ENCODE measurements at places on chromosomes 2 and 18.

DNA sequence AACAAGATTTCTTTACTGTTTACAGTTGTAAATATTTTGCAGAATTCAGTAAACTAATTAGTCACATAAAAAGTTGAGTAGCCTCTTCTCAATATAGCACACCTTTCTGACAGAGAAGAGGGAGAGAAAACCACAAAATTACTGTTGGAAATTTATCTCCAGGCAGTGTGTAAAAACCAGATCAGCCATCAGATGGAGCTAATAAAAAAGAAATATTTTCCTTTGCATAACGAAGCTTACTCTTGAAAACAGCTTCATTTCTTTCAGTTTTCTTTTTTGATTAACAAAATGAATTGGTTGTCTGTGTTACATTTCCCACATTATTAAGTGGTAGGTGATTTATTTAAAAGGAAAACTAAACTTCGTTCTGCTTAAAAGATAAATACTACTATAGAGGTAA is 259.3 kb upstream of the KCNJ3 start:
- no peak for DNase-seq

DNA sequence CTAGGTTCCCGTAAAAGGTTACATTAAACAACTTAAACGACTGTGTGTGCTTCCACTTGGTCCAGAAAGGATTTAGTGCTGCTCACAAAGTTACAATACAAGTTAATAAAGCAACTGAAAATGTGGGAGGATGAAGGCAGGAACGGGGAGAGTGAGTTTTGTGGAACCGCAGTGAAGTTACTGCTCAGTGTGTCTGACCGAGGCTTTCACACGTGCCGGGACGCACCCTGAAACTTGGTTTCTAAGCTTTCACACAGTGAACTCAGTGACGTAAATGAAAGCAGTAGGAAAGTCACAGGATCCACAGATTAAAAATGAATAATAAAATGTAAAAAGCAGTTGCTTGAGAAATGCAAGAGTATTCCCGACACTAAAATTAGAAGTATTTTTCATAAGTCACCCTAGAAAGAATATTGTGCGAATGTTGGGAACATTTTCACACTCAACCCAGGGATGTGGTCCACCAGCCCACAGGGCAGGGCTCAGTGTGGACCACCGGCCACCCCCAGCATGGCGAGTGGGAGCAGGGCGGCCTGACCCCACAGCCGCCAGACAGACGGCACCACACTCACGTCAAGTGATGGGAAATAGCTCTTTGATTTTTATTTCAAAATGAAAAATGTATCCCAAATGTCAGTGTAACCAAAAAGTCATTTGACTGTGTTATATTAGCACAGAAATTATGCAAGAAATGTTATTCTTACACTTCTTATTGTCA is 32.6 kb upstream of the CHMP1B start:
- DNase-seq, result no peak

GRCh38 chr2:19810637-19811036 is 91.1 kb downstream of the TTC32 start:
- no peak for DNase-seq

GRCh38 chr18:57422313-57422872 is 12.8 kb upstream of the ONECUT2 start:
- DNase-seq, result no peak

GRCh38 chr2:96618596-96619283 is 19.4 kb downstream of the KANSL3 start:
- DNase-seq, result peak; percentile 98

- DNase-seq, result no peak
Observed at GRCh38 chr2:111905990-111906735, 7.8 kb downstream of the MERTK start.

GRCh38 chr2:217983276-217984233 is 19.2 kb downstream of the TNS1 start:
- DNase-seq, result no peak

- DNase-seq, result no peak
Observed at GRCh38 chr2:152071092-152071491, 27.8 kb downstream of the CACNB4 start.

DNA sequence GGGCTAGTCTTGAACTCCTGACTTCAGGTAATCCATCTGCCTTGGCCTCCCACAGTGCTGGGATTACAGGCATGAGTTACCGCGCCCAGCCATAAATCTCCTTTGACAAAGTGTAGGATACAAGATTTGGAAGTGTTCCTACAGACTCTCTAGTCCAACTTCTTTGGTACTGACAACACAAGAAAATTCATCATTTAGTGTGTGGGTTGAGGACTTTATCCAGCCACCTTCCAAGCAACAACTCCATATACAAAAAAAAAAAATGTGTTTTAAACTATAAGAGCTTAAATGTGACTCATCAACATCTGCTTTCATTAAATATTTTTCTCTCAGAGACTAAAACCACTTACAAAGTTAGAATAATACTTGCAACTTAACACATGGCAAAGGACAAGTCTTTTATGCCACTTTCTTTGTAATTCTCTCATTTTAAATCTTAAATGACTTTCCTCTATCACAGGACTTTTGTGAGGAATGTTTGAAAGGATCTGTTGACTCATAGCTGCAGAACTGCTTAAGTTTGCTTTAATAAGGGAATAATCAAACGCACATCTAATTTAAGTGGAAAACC is 46.2 kb upstream of the ITGAV start:
- DNase-seq, result peak; percentile 58

DNA sequence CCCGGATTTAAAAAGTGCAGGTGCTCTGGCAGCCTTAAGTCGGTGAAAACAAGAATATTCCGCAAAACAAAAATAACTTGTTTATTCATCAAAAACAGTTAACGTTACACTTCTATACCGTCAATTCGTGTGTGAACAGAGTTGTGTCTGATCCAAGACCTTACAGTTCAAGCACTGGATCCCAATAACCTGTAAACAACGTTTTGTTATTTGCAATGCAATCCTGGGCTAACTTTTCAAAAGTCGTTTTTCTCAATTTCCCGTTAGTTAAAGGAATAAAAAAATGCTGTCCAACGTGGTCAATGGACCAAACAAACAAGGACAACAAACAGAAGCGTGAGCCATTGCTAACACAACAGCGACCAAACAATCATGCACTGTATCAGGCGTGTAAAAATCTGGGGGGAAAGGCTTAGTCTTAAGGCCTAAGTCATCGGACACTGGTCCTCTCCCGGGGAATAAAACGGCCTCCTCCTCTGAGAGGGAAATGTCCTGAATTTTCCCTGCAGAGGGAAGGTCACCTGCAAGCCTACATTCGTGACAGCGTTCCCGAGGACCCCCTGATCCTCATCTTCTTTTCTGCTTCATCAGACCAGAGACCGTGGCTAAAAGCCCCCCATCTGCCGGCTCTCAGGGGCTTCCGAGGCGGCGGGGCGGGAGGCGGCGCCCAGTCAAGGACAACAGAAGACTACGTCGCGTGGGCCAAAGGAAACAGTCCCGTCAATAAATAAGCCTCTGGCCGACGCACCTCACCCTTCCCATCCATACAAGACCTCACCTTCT is 490 bp downstream of the NDUFS1 start:
- DNase-seq, result no peak

DNA sequence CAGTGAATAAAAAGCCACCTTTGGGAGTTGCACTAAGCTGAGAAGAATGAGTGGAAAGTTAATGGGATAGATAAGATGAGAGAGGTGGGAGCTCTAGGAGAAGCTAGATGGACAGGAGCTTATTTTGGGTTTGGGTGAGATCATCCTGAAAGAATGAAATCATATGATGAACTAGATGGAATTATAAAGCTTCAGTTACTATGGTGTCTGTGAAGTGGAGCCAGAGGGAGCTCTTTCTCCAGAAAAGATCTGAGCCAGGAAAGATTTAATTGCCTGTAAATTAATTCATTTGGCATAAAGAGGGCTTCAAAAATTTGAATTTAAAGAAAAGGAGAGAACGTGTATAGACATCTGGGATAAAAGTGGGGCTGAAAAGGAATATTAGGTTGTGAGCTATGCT is 10.3 kb downstream of the DNAH6 start:
- DNase-seq, result no peak

- no peak for DNase-seq
Observed at GRCh38 chr2:190005513-190005912, 57.0 kb downstream of the MSTN start.

DNA sequence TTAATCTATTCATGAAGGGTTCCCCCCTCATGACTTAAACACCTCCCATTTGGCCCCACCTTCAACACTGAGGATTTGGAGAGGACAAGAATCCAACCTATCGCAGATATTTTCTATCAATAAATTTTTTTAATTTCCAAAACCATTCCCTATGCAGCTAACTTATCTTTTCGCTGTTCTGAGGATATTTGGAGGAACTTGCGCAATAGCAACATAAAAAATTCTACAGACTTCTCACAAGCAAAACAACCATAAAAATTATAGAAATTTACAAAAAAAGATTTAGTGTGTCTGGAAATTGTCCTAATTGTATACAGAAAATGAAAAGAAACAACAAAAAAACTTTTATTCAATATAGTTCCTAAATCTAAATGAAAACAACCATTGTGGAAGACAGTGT is 1472.7 kb upstream of the ZEB2 start:
- no peak for DNase-seq

- no peak for DNase-seq
Observed at GRCh38 chr2:168699844-168700417, 102.5 kb upstream of the NOSTRIN start.

- no peak for DNase-seq
Observed at GRCh38 chr2:20313659-20314058, 37.0 kb downstream of the PUM2 start.

- DNase-seq, result no peak
Observed at GRCh38 chr2:165529130-165529529, 59.6 kb downstream of the CSRNP3 start.

DNA sequence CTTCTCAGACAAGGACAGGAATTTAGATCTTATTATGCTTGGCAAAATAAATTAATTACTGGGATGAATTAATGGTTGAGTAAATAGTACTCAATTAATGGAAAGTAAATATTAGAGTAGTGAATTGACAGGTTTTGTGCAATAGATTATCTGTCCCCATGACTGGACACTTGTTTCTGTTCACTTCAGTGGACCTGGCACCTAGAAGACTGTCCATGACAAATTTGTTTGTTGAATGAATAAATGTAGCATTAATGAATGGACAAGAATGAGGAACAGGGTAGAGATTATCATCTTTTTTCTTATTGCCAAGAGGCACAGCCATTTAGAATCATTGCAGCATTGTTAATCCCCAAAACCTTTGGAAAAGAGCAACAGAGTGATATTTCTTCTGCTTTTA is 570.0 kb upstream of the CRIM1 start:
- no peak for DNase-seq

DNA sequence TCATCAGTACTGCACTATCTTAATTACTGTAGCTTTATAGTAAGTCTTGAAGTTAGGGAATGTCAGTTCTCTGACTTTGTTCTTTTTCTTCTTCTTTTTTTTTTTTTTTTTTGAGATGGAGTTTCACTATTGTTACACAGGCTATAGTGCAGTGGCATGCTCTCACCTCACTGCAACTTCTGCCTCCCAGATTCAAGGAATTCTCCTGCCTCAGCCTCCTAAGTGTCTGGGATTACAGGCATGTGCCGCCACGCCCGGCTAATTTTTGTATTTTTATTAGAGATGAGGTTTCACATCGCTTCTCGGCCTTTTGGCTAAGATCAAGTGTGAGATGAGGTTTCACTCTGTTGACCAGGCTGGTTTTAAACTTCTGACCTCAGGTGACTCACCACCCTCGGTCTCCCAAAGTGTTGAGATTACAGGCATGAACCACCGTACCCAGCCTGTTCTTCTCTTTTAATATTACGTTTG is 41.9 kb upstream of the TANC1 start:
- no peak for DNase-seq

DNA sequence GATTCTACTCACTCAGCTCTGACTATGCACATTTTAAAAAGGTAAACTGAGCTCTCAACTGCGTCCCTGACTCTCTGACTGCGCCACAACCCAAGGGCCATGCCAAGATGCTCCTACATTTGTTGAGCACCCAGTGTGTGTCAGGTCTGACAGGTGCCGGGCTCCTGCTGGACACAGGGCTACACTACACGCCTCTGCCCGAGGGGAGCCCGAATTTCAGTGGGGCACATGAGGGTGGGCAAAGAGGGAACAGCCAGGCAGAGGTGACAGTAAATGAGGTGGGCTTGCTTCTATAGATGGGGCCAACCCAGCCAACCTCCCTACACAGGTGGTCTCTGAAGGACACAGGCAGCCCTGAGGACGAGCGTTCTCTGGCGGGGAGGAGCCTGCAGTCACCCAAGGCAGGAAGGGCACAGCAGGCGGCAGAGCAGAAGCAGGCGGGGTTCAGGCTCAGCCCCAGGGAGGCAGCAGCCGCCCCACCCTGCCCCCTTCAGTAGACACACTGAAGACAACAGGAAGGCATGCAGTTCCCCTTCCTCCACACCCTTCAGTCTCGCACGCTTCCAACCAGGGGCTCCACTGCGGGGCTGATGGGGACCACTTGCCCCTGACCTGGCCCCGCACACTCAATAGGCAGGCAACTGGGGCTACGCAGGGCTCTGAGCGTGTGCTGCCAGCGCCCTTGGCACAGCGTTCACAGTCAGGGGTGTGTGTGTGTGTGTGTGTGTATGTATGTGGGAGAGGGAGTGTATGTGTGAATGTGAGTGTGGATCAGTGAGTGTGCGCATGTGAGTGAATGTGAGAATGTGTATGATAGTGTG is 98.4 kb downstream of the UXS1 start:
- no peak for DNase-seq

GRCh38 chr2:219041252-219041651 is at the start of gene CFAP65:
CFAP65 (minus strand) TSS chr2:219041516; CDS start chr2:219039048, 2,468 bp downstream.
- no peak for DNase-seq

DNA sequence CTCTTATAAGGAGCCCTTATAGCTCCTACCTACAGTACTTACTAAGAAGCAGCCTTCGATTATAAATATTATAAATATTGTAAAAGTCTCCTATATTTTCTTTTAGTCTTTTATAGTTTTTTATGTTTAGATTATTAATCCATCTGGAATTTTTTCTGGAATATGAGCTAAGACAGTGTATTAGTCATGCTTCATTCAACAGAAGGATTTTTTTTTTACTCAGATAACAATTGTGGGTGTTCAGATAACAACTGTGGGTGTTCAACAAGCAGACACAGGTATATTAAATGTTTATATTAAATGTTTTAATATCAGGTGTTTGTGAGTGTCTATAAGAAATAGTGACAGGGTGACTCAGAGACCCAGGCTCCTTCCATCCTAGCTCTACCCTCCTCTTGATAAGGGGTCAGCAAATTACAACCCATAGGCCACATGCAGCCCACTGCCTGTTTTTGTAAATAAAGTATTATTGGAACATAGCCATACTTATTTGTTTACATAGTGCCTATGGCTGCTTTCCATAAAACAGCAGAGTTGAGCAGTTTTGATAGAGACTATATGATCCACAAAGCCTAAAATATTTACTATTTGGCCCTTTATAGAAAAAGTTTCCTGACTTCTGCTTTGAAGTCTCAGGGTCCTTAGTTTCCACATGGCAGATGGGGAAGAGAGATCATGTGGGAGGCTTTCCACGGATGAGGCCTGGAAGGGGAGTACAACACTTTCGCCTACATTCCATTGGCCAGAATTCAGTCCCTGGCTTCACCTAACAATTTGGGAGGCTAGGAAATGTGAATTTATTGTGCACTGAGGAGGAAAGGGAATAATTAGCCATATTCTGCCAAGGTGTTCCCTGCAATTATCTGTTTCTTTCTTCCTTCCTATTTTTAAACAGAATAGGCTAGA is 4.3 kb upstream of the SPATS2L start:
- no peak for DNase-seq

Data from HS-5 (cell line).